GM20000 (cell line): ENCODE measurements at places on chromosomes 1 and 21.

- no peak for DNase-seq
These were observed 12.3 kb upstream of the ZSCAN20 start for GRCh38 chr1:33460144-33460543.

- no peak for DNase-seq
These were observed 2.7 kb upstream of the AURKAIP1 start for GRCh38 chr1:1377540-1378205.

DNA sequence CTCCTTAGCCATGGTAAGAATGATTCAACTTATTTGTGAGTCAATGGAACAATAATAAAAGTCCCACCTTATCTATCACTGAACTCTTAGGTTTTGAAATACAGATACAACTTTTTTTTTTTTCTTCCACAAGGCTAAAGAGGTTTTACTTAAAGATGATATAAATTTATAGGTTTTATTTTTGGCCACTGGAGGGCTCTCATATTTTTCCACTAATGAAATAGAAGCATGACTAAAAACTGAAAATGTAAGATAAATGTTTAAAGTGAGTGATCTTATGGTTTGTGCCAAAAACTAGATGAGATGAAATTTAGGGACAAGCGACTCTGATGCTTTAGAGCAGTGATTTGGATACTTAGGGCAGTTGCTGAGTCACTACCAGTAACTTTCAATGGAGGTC, 499.0 kb downstream of the NUF2 start:
- no peak for DNase-seq

DNA sequence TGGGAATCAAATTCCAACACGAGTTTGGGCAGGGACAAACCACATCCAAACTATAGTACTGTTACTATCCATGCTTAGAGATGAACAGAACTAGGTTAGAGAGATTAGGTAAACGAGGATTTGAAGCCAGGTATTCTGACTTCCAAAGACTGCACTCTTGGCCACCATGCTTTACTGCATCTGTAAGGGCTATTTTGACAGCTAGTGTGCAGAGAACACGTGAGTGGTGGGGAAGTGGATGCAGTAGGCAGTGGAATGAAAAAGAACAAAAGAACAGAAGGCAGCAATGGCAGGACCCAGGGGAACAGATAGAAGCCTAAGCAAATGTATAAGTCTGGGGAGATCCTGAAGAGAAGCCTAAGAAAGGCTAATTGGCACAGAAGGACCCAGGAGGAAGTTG, 59.1 kb upstream of the GJA8 start:
- DNase-seq = no peak

DNA sequence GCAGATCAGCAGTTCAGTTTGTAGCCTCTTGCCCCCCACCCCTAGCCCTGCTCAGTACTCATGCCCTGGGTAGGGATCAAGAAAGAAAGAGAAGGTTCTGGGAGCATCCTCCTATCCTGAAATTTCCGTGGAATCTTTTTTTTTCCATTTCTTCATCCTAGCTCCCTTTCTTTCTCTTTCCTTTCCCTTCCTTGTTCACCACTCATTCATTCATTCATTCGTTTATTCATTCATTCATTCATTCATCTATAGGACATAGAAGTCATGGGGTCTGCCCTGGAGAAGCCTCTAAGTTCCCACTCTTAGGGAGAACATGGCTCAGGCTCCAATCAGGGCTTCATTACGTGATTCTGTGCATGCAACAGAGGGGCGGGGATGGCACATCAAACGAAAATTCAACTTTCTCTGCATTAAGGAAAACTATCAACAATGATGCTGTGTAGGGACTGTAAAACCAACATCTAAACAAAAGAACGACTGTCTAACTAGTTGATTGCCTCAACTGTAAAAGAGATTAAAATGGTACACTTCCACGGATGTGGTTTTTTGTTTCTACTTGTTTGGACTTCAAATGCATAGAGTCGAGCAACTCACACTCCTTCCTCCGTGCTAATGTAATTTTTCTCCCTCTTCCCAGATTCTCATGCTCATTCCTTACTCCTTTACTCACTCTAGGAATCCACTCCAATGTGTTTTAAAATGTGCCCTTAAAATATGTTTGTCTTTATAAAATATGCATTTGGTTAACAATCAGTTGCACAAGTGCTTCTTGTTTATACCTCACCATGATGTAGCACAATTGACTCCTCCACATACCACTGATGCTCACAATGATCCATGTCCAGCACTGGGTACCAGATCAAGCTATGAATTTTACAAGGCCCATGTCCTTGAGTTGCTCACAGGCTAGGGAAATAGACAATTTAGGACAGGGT, 101.2 kb upstream of the SLC2A1 start:
- DNase-seq = no peak

GRCh38 chr1:55329808-55330432, 114.8 kb upstream of the USP24 start:
- no peak for DNase-seq

DNA sequence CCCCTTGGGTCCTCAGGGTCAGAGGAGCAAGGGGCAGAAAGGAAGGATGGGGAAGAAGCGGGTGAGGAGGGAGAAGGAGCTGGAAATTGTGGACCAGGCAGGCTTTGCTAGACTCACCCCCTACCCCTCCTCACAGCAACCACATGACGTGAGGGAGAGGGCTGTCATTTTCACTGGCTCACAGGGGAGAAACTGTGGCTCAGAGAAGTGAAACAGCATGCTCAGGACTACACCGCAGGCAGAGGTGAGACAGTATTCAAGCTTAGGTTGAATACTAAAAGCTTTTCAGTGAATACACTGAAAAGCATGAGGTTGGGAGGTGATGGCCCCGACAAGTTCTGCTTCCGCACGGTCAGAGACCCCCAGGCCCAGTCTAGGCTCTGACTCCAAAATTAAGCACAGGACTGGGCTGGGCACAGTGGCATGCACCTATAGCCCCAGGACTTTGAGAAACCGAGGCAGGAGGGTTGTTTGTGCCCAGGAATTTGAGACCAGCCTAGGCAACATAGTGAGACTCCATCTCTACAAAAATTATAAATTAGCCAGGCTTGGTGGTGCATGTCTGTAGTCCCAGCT, 1.2 kb upstream of the CLEC20A start:
- DNase-seq = no peak

GRCh38 chr1:231219422-231220401, 21.3 kb upstream of the GNPAT start:
- no peak for DNase-seq

DNA sequence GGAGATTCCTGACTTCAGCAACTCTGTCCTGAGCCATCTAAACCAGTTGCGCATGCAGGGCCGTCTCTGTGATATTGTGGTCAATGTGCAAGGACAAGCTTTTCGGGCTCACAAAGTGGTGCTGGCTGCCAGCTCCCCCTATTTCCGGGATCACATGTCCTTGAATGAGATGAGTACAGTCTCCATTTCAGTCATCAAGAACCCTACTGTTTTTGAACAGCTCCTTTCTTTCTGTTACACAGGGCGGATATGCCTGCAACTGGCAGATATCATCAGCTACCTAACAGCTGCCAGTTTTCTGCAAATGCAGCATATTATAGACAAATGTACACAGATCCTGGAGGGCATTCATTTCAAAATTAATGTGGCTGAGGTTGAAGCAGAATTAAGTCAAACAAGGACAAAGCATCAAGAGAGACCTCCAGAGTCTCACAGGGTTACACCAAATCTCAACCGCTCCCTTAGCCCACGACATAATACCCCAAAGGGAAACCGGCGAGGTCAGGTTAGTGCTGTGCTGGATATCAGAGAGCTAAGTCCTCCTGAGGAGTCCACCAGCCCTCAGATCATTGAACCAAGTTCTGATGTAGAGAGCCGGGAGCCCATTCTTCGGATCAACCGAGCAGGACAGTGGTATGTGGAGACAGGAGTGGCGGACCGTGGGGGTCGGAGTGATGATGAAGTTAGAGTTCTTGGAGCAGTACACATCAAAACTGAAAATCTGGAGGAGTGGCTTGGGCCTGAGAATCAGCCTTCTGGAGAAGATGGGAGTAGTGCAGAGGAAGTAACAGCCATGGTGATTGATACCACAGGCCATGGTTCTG, 2.3 kb downstream of the ZBTB37 start:
- peak; percentile 22 for DNase-seq

DNA sequence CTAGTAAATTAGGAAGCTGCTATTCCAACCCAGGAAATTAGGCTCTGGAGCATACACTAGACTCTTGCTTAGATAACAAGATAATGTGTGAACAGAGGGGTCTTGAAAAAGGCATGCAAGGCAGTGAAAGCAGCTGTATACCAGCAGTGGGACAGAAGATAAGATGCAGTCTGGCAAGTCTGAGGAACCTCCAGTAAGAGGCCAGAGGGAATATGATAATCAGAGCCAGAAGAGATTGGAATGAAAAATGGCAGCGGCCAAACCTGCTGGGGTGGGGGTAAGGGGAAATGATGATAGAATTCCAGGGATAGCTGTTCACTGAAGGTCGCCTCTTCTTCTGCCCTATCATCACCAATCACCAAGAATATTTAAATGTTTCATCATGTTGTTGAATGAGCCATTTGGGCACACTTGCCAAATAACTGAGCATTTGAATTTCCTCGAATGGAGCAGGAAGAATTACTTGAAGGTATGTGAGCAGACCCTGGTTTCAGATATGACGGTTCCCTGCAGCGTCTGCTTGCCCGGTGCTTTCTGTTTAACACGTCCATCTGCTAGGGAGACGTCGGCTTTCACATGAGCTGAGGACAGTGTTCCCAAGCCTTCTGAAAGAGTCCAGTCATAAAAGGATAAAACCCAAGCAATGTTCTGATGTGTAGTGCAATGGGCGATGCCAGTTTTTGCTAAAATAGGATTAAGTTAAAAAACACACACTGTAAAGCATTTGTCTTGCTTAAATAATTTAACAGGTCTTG, 173.3 kb downstream of the RWDD3 start:
- DNase-seq = no peak

DNA sequence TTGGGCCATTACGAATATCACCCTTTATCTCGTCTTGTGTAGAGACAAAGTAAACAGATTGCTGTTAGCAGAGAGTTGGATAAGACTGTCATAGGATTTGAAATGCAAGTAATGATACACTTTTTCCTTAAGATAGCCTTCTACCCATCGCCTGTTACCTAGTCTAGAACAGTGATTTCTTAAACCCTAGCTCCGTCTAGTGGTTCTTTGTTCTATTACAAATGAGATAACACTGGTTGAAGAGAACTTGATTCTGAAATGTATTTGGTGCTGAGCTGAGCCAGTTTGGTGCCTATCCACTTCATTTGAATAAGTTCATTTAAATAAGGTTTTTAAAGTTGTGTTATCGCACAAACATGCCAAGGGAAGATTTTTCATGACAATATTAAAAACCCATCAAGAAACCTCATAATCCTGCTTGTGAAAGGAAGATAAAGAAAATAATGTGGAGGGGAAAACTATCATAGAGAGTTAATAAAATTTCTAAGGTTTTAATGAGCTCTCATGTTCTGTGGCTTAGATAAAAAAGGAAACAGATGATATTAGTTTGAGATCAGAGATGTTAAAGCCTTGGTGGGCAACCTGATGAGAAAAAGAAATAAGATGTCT, 1.5 kb upstream of the KCNH1 start:
- peak; percentile 45 for DNase-seq

GRCh38 chr1:208254862-208255261, 10.7 kb upstream of the PLXNA2 start:
- no peak for DNase-seq

- DNase-seq = no peak
These were observed 80.4 kb upstream of the LPGAT1 start for GRCh38 chr1:211910913-211911485.

DNA sequence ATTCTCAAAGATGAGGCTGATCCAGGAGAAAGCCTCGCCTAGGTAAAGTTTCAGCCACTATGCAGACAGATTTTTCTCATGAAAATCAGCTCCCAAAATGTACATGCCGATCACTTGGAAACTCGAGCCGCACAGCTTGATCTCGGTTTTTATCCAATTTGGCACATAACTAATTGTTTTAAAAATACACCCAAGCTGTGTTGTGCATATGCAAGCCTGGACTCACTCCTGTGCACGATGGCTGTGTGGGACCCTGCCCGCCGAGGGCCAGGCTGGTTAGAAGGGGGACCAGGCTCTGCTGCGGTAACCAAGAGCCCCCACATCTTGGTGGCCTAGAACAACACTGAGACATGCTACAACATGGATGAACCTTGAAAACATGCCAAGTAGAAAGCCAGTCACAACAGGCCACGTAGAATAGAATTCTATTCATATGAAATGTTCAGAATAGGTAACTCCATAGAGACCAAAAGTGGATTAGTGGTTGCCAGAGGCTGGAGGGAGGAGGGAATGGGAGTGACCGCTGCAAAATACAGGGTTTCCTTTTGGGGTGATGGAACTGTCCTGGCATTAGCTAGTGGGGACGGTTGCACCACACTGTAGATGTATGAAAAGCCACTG, 16.1 kb upstream of the LDLRAP1 start:
- no peak for DNase-seq

DNA sequence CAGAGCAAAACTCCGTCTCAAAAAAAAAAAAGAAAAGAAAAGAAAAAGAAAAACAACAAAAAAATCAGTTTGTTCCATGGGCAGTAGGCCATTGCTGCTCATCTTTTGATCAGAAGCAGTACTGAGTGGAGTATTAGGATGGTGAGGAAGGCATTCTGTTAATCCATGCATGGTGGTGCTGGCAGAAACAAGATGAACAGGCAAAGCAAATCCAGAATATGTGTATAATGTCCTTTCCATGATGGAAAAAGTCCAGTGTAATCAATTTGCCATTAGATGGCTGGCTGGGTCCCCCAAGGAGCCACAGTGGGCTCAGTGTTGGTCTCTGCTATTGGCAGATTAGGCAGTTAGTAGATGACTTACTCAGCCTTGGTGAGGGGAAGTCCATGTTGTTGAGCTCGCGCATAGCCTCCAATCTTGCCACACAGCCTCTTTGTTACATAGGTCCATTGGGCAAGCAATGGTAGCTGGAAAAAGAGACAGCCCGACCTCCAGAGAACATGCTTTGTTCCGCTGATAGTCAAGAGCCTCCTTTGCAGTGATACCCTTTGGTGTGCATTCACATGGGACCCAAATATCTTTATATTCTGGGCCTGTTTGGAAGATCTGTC, 23.3 kb downstream of the H3-3A start:
- DNase-seq = no peak

- DNase-seq = no peak
These were observed 43.4 kb downstream of the URB1 start for GRCh38 chr21:32349333-32349944.

DNA sequence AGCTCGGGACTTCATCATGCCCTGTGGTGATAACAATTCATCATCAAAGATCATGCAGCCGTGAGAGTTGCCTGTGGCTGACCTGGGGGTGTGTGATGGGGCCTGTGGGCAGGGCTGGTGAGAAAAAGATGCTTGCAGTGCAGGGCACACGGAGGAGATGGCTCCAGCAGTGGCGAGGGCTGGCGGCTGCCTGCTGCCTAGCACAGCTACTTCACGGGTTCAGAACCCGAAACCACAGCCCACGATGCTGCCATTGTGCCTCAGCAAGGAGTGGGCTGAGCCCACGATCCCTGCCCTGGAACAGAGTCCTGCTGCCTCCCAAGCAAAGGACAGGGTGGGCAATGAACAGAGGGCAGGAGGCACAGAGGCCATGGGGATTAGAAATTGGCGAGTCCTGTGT, 631 bp upstream of the KRTAP10-9 start:
- DNase-seq = no peak

- peak; percentile 74 for DNase-seq
These were observed at the start of gene CD244 for GRCh38 chr1:160862203-160863060. TSS of gene CD244 (minus strand) at chr1:160862887. CDS start at chr1:160862677, 210 bp downstream.
